Islet precursor cell (in vitro differentiated cells): ENCODE measurements at places on chromosomes 7 and 10.

GRCh38 chr7:141731476-141732149, 6.5 kb upstream of the SSBP1 start:
- DNase-seq, result no peak

DNA sequence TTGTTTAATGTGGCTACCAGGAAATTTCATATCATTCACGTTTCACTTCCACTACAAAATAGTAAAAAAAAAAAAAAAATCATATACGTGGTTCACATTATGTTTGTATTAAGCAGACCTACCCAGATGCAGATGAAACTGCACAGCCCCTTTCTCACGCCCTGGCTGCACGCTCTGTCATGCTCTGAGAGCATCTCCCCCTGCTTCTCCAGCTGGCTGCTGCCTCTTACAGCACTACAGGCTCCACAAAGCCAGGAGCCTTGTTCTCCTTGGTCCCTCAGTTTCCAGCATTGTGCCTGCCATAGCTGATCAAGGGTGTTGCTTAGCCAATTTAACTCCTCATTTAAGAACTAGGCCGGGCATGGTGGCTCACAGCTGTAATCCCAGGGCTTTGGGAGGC, 6.9 kb upstream of the GPNMB start:
- DNase-seq, result no peak

DNA sequence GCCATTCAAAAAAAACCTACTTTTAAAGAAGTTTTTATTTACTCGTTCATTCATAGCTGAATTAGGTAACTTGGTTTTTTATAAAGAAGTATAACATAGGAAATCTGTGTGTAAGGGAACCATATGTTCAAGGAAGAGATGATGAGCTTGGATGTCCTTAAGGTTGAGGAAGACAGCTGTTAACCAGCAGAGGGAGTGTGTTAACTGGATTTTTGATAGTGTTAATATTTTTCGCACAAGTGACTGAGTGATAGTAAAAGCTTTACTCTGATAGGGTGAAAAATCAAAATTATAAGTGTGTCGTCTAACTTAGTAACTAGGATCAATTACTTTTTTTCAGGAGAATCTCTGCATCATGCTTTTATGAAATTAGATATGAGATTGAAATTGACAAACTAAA, 134.7 kb downstream of the ARL5B start:
- no peak for DNase-seq

DNA sequence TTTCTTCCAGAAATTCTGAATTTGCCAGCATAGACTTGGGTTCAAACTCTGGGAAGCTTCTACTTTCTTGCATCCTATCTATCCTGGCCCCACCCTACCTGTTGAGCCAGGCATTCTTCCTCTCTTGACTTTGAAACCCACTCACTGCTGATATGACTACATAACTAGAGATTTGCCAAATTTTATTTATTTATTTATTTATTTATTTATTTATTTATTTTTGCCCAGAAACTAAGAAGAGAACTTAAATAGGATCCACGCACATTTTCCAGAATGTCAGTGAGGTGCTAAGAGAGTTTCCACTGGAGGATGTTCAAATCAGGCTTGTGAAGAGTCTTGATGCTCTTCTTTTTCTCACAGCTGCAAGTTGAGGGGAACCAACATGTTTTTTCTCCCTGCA, 487.8 kb upstream of the PODXL start:
- DNase-seq, result peak; percentile 3

- DNase-seq, result peak; percentile 44
Measured at GRCh38 chr10:132523561-132524442, 13.8 kb upstream of the INPP5A start.

GRCh38 chr10:6402960-6403359, 177.1 kb downstream of the PRKCQ start:
- no peak for DNase-seq

- no peak for DNase-seq
Measured at GRCh38 chr7:152419473-152420429, 16.1 kb downstream of the KMT2C start.

- DNase-seq, result no peak
Measured at GRCh38 chr10:115209133-115209532, 116.0 kb downstream of the ATRNL1 start.

- peak; percentile 77 for DNase-seq
Measured at GRCh38 chr7:29457565-29458011, 106.0 kb upstream of the PRR15 start.

GRCh38 chr7:117085275-117085674, 132.0 kb downstream of the ST7 start:
- no peak for DNase-seq

DNA sequence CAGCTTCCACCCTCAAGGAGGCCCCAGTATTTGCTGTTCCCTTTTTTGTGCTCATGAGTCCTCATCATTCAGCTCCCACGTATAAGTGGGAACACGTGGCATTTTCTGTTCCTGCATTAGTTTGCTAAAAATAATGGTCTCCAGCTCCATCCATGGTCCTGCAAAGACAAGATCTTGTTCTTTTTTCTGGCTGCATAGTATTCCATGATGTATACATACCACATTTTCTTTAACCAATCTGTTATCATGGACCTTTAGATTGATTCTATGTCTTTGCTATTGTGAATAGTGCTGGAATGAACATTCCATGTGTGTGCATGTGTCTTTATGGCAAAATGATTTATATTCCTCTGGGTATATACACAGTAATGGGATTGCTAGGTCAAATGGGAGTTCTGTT, 17.0 kb downstream of the KRIT1 start:
- DNase-seq, result no peak

- DNase-seq, result no peak
Measured at GRCh38 chr10:102815790-102816549, 21.2 kb downstream of the CYP17A1 start.

GRCh38 chr10:98460837-98461499, 14.2 kb upstream of the HPS1 start:
- DNase-seq, result peak; percentile 93

- no peak for DNase-seq
Measured at GRCh38 chr10:128435811-128436210, 309.6 kb upstream of the MKI67 start.

GRCh38 chr7:40490603-40490924, 355.8 kb downstream of the SUGCT start:
- DNase-seq, result no peak

DNA sequence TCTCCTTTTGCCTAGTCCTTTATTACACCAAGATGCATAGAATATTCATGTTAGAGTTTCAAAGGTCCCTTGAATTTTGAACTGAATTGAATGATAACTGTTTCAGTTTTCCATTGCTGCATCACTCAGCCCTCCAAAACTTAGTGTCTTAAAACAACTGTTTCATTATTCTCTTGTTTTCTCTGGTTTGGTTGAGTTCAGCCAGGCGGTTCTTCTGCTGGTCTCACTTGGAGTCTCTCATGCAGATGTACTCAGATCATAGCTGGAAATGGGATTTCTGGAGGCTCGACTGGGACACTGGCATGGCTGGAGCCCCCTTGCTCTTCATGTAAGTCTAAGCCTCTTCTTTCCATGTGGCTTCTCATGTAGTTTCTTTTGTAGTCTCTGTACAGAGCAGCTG, 107.2 kb upstream of the MKI67 start:
- no peak for DNase-seq
